Foreskin fibroblast (primary cell): ENCODE measurements at places on chromosomes 7 and 10.

DNA sequence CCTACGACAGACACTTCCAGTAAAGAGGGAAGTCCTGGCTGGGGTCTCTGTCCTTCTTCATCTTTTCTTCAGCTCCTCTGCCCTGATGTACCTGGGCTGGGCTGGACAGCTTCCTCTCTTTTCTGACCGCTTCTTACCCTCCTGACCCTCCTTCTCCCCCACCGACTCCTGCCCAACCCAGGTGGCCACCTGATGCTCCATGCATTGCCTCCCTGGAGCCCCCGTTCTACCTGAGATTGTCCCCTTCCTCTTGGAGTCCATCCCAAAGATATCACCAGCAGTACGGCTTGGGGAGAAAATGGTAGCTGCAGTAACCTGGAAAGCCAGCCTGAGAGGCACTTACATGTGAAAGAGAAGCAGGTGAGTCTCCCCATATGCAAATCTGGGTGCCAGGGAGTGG lies 566.3 kb downstream of the TCERG1L start:
- no peak for DNase-seq

- peak; percentile 19 for DNase-seq
Measured at GRCh38 chr10:99560277-99561126, 27.8 kb downstream of the NKX2-3 start.

GRCh38 chr10:105803206-105803605 lies 1162.1 kb downstream of the SORCS3 start:
- DNase-seq, result no peak

DNA sequence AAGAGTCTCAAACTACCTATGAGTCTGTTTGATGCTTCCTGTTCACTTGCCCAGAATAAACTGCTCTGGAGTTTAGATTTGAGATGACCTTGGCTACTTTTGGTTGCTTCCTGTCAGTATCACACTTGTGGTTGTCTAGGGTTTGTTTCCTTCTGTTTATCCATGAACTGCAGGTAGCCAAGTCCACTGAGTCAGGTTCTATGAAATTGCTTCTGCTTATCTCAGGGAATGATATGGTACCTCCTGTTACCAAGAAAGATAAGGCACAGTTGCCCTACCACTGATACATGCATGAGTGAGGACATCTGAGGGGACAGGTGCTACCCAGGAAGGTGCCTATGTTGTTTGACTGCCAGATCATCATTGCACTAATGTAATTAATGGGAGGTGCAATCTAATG lies 15.8 kb upstream of the EEPD1 start:
- DNase-seq, result no peak

GRCh38 chr10:42952931-42953683 lies 123.8 kb upstream of the RET start:
- DNase-seq, result no peak

DNA sequence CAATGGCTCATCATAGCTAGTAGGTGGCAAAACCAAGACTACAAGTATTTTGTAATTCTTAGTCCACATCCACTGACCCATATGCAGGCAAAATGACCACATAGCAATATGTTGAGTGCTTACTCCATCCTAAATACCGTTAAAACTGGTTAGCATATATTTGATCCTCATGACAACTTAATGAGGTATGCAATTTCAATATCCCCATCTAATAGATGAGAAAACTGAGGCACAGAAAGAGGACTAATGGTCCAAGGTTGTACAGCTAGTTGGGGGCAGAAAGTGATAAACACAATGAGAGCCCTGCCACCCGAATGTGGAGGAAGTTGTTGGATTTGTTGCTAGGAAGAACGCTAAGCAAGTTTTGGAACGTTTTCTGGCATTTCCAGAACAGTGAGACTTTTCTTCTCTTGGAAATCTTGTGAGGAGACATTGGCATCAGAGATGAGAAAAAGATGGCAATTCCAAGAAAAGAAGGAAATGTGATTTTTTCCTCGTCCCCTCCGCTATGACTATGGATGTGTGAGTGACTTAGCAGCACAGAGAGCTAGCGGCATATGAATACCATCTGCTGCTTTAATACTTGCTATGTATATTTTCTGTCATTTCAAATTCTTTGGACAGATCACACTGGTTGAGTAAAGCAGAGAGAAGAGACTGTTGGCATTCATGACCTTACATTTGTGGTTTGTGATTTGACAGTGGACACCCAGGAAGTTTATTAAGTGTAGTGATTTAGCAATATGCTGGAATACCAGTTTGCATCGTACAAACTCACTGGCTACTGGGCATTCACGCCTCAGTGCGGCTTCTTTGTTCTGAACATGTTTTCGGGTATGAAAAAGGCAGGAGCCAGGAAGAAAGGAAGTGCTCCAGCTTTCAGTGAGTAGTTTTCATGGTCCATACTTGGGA lies 51.5 kb downstream of the NRCAM start:
- DNase-seq, result peak; percentile 43
